ENCODE measurements at places on chromosomes 2 and 18. TPM values are rescaled to one million over a fixed set of nuclear protein-coding genes. Genes with fewer than 3 reads are reported as not detected.

GRCh38 chr2:168192839-168193616 is 54.4 kb downstream of the STK39 start:
- DNase-seq, result no peak
- H3K4me1 ChIP-seq, result peaks cover 32% of the 10 kb centered on the region
- H3K4me3 ChIP-seq, result no peak overlapping the region
- H3K27ac ChIP-seq, result no peak overlapping the region
- no peaks in the 10 kb centered on the region for H3K27me3 ChIP-seq

Gene TUBA3D
- 0.74 TPM for total RNA-seq

GRCh38 chr2:120949027-120949956 is 213.6 kb downstream of the GLI2 start:
- H3K4me3 ChIP-seq, result no peak overlapping the region
- H3K4me1 ChIP-seq, result no peaks in the 10 kb centered on the region
- no peak for DNase-seq
- H3K27me3 ChIP-seq, result no peaks in the 10 kb centered on the region

GRCh38 chr2:238379096-238379810 is 47.5 kb upstream of the ASB1 start:
- no peak for DNase-seq
- H3K27me3 ChIP-seq, result no peaks in the 10 kb centered on the region
- no peak overlapping the region for H3K4me3 ChIP-seq
- H3K4me1 ChIP-seq, result peaks cover 12% of the 10 kb centered on the region
- H3K36me3 ChIP-seq, result no peaks in the 10 kb centered on the region

DNA sequence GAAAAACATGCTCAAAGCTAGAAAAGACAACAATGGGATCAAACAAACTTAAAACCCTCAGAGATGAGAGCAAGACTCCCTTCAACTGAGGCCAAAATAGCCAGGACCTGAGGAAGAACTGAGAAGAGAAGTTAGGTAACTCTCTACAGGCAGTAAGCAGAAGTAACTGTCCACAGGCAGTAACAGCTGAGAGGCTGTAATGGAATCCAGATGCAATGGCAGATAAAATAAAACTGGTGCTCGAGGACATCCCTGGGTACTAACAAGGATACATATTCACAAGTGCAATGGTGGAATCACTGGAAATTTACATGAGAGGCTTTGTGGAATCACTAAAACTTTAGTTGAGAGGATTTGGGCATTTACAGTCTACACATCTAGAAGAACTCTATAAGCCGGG is 30.4 kb upstream of the C2orf66 start:
- H3K36me3 ChIP-seq, result no peaks in the 10 kb centered on the region
- H3K4me1 ChIP-seq, result no peaks in the 10 kb centered on the region
- DNase-seq, result no peak
- no peak overlapping the region for H3K4me3 ChIP-seq

- H3K4me3 ChIP-seq, result no peak overlapping the region
- H3K36me3 ChIP-seq, result no peaks in the 10 kb centered on the region
- no peak for DNase-seq
- no peak overlapping the region for H3K27ac ChIP-seq
- no peaks in the 10 kb centered on the region for H3K4me1 ChIP-seq
Measured at GRCh38 chr2:225487878-225488416, 88.4 kb downstream of the NYAP2 start.

- H3K4me1 ChIP-seq, result no peaks in the 10 kb centered on the region
- H3K27ac ChIP-seq, result no peak overlapping the region
- DNase-seq, result no peak
- H3K27me3 ChIP-seq, result no peaks in the 10 kb centered on the region
- no peak overlapping the region for H3K4me3 ChIP-seq
Measured at GRCh38 chr2:215727507-215728503, 285.5 kb downstream of the MREG start.

GRCh38 chr18:34809451-34810072 is 99.5 kb downstream of the DTNA start:
- H3K36me3 ChIP-seq, result peaks cover 12% of the 10 kb centered on the region
- no peak overlapping the region for H3K27ac ChIP-seq
- no peak overlapping the region for H3K4me3 ChIP-seq

Measured in vagina (tissue), 2 donors.